ENCODE measurements at places on chromosomes 12 and 14.

DNA sequence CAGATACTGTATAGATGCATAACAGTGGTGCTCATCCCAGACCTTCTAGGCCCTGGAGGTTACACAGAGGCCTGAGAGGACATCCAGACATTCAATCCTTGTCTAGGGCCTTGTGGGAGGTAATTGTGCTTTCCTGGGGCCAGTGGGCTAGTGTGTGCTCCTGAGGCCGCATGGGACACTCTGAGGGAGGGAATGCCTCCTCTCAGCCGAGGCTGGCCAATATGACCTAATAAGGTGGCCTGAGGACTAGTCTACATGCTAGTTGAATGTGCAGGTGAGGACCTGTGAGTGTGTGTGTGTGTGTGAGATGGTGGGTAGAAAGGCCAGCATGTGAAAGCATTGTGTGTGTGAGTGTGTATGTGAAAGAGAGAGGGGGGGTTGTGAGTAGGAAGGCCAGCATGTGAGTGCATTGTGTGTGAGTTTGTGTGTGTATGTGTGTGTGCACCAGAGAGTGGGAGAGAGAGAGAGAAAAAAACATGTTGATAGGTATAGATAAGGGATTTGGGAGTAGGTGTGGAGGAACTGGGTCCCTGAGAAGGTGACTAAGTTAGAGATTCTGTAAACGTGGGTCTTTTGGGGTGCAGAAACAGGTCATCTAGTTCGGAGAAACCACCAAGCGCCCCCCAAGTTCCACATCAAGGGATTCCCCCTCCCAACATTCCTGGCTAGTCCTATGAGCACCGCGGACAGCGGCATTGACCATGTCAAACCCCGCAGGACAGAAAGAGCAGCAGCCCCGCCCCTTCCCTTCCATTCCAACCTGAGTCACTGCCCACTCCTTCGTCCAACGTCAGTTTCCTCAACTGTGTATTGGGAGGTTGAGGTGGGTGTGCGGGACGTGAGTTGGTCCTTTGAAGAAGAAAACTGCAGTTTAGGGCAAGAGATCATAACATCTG is 9.7 kb upstream of the KRT81 start:
- DNase-seq = no peak

DNA sequence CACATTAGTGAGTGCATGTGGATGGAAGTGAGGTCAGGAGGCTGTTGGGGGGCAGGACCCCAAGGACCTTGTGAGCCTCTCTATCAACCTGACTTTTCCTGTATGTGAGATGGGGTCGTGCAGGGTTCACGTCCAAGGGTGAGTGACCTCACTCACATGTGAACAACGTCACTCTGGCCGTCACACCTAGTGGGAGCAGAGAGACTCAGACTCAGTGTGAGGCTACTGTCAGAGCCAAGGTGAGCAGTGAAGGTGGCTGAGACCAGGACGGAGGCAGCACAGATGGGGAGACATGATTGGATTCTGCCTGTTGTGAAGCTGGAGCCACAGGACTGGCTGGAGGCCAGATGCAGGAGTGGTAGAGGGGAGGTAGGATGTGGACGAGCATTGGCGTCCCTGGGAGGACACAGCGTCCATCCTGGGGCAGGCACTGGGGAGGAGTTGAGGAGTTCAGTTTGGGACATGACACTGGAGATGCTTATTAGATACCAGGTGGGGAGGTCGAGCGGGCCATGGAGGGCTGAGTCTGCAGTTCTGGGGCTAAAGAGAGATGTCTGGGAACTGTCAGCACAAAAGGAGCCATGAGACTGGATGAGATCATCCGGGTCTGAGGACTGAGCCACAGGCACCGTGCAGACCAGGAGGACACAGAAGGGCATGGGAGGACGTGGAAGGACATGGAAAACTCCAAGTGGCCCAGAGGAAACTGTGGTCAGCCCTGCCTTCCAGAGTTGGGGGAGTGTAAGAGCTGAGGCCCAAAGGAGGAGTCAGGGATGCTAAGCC is 92.8 kb downstream of the LGMN start:
- DNase-seq = no peak

DNA sequence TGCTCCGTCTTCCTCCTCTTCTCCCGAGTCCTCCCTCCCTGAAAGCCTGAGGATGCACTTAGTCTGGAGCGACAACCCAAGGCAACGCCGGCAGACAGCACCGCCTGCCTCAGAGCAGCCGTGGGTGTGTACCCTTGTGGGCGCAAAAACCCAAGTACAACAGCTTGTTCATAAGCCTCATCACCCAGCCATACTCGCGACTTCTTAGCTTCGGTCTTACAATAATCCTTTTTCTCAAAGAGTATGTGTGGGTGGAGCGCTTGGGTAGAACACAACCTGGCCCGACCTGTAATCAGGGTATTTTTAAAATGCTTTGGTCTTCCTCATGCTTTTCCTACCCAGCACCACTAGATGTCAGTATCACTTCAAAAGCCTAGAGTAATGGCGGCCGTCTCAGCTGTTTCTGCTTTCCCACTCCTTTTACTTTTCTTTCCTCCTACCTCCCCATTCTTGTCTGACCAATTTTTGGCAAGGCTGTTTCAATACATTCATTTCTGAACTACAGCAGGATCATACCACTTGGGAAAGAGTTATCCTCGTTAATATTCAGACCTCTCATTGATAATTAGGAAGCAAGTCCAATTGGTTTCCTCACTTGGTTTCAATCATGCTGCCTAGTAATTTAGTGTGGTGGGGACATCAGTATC is 198.9 kb downstream of the EPS8 start:
- DNase-seq = peak; percentile 98

DNA sequence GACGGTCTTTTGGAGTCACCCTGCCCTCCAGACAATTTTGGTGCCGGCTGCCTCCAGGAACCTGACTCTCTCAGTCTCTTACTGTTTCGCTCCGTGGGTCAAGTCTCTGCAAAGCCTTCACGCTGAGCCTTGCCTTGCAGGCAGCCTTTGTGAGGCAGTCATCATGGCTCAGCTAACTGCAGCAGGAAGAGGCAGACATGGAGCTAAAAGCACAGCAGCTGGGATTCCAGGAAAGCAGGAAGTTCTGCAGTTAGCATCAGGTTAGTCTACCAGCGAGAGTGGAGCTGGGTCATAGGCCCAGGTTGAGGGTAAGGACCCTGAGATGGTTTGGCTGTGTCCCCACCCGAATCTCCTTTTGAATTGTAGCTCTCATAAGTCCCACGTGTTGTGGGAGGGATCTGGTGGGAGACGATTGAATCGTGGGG is 305.4 kb downstream of the PCNX1 start:
- no peak for DNase-seq

GRCh38 chr14:45227566-45227965 is 25.4 kb downstream of the MIS18BP1 start:
- no peak for DNase-seq

DNA sequence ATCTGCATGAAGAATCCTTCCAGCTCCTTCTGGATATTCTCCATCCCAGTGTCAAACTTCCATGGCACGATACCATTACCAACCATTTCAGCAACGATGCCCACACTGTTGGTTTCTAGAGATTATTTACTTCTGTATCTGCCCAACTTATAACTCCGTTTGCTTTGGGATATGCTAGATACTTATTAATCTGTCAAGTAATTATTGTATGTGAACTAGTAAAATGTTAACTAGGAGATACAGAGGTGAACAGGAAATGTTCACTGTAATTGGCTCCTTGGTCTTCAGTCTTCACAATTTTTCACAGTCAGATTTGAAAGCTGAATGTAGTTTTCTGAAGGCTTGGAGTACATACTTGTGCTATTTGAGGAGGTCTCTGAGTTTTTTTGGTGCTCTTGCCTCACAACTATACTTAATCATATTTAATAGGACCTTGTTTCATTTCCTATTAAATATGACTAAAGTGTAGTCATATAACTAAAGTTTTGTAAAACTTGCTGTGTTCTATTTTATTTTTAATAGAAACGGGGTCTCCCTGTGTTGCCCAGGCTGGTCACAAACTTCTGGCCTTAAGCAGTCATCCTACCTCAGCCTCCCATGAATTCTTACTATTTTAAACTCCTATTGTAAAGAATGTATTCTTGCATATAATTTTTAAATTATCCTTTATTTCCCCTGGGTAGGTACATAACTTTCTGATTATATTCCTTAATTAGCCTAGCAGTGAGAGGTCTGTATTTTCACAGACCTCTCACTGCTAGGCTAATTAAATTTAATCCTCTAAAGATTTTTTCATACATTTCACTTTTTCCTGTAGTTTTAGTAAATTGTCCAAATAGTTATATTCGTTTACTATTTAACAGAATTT is 79.7 kb downstream of the FGD4 start:
- no peak for DNase-seq

DNA sequence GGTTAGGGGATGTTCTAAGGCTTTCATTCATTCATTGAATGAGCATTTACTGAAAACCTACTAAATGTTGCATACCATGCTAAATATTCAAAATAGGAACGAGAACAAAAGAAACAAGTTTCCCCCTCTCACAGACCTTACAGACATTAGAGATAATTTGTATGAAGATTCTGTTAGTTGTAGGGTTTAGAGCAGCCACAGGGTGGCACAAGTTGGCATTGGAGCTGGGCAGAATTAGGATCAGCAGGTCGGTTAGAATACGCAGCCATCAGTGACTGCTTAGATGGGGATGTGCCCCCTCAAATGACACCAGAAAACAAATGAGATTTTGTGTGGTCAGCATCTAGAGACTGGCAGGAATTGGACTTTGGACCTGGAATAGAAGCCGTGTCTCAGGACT is 166.3 kb upstream of the DAAM1 start:
- peak; percentile 20 for DNase-seq

DNA sequence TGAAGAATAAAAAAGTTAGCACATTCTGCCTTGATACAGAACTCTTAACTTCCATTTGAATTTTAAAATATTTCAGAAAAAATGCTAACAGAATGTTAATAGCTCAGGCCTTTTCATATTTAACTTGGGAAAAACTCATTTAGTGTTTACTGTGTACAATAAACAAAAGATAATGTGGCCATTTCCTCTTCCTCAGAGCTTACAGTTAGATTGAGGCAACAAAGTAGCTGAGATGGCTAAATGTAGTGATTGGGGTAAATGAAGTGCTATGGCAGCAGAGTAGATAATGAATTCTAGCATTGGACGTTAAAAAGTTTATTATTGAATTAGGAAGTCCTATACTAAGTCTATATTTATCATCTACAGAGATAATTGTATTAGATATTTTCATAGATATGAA is 12.7 kb downstream of the CPSF2 start:
- no peak for DNase-seq

- no peak for DNase-seq
These were observed 195.0 kb upstream of the AMIGO2 start for GRCh38 chr12:47274760-47275159.

GRCh38 chr14:55138091-55138490 is 9.0 kb downstream of the LGALS3 start:
- peak; percentile 35 for DNase-seq

DNA sequence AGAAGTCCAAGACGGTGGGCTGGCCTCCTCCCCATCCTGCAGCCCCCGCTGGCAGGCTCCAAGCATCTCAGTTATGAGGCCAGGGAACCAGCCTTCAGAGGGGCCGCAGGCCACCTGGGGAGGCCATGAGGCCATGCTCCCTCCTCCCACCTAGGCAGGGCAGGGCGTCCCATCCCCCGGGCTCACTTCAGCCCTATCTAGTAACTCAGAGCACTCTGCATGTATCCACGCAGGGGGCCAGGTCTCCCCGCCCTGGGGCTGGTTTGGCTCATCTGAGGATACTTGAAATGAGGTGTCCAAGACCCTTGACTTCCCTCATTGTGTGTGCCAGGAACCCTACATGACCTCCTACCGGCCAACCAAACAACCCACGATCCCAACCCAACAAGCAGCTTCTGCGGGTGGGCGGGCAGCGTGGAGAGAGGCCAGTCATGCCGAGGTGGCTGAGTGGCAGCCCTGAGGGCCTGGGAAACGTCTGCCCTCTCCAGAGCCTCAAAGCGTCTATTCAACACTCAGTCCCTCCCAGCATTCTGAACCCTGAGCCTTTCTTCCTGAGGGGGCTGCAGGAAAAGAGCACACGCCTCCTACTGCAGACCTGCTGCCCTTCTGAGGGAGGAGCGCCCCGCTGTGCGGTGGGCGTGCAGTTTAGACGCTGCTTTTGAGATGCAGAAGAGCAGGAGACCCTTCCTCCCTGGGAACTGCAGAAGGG is 16.8 kb downstream of the ISCA2 start:
- DNase-seq = no peak

DNA sequence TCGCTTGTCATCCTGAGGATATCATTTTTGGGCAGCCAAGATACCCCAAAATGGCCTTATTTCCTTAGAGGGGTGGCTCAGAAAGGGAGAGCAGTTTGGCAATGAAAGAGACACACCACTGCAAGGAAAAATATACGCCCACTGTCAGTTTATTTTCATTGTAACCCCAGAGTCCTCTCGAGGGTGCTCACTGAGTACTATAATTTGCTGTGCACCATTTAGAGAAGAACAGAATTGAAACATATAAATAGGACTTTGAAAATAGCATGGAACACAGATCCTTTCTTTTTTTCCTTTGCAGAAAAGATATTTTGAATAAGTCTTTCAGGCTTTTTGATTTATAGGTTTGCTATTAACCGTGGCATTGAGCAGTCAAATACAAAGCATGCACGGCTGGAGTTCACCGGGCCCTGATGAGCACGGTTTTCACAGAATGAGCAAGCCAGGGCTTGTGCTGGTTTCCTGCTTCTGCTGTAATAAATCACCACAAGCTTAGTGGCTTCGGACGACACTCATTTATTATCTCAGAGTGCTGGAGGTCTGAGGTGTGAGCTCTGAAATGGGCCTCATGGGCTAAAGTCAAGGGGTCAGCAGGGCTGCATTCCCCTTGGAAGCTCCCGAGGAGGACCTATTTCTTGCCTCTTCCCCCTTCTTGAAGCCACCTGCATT is 152.3 kb downstream of the ZNF664 start:
- DNase-seq = no peak

GRCh38 chr14:103483600-103483999 is 39.0 kb downstream of the CKB start:
- DNase-seq = no peak

GRCh38 chr14:70045844-70046535 is 142.8 kb downstream of the SLC8A3 start:
- peak; percentile 66 for DNase-seq
